Hepatocyte (in vitro differentiated cells): ENCODE measurements at places on chromosomes 16 and 17.
A peak's percentile ranks its signal among the peaks of the same experiment; 100 is the strongest.

GRCh38 chr16:86929057-86929871, 350.9 kb downstream of the FOXL1 start:
- peak; percentile 46 for DNase-seq

DNA sequence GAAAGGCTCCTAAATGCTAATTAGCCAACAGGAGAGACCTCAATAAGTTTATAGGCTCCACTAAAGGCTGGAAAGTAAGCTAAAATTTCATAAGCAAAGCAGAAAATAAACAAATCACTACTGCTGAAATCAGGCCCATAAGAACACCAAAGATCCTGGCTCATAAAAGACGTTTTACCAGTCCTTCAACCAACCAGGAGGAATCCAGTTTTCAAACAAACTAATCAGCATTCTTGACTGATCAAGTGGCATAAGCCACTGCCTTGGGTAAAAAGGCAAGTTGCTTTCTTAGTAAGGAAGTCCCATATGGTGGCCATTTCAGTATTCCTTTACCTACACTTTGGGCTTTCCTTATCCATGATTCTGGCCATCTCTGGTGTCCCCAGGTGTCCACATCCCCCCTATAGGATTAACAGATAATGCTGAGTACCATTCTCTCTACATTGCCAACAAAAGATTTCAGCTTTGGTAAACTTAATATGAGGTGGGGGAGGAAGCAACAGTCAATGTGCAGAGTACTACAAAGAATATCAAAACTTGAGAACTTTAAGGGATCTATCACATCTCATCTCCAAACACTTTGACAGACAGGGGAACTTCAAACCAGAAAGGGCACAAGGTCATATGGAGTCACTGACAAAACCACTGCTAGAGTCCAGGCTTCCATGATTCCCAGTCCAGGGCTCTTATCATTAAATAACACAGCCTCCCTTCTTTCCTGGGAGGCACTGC, 1.3 kb downstream of the TOM1L2 start:
- DNase-seq: no peak

DNA sequence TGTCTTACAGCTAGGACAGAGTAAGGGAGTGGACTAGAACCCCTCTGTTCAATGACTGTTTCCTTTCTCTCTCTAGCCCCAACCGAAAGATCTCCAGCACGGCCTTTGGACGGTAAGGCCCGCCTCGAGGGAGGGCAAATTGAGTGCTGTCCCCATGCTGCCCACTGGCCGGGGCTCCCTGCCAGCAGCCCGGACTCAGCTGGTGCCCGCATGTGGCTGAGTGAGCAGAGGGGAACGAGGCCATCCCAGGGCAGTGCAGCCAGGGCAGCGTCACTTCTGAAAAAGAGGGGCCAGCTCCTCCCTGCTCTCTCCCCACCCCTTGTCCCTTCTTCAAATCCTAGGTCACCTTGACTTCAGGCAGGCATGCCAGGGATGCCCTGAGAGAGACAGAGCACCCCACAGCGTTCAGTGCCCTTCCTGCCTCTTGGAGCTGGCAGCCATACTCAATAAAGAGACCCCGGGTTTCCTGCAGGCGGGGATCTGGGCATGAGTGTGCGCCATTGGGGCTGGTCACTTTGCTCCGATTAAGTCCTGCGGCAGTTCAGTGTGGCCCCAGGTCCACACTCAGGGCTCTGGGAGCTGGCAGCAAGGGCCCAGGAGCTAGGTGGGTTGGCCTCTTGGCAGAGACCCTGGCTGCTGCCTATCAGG, 130.9 kb downstream of the RAB11FIP4 start:
- DNase-seq: no peak

DNA sequence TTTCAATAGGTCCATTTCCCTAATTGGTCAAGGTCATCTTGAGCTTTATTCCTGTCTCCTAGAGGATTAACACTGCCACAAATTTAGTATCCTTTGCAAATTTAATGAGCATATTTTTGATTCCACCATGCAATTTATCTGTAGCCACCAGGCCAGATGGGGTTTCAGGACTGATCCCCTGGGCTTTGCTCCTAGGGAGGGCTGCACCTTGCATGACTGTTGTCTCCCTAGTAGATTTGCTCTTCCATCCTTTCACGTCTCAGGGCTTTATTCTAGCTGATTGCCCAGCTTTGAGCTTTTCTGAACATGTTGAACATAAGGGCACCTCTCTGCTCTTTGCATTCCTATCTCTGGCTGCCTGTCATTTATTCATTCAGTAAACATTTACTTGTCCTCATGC, 7.7 kb upstream of the KCNH6 start:
- no peak for DNase-seq

GRCh38 chr16:78102122-78102660, 2.7 kb downstream of the WWOX start:
- no peak for DNase-seq

DNA sequence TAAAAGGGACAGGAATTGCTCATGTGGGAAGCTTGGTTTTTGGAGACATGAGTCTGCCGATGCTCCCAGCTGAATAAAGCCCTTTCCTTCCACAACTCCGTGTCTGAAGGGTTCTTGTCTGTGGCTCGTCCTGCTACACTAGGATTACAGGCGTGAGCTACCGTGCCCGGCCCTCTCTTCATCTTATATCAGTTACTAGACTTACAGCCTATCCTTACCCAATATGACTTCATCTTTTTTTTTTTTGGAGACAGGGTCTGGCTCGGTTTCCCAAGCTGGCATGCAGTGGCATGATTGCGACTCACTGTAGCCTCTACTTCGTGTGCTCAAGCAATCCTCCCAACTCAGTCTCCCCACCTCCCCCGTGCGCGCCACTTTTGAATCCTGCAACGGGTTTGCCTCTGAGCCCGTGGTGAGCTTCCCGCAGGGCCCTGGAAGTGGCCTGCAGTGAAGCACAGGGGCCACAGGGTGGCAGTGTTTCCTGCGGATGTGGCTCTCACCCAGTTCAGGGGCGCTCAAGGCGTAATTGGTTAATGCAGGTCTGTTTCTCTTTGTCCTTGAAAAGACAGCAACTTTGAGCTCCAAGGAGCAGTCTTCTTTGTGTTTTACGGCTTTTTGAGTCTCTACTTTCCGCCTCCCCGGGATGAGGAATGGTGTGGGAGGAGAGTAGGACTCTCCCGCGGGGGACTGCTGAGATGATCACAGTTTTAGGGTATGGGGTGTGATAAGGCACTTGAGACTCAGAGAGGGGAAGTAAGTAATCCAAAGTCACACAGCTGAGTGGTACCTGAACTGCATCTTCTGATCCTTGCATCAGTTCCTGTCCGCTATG, 22.7 kb upstream of the GPRC5B start:
- peak; percentile 84 for DNase-seq

DNA sequence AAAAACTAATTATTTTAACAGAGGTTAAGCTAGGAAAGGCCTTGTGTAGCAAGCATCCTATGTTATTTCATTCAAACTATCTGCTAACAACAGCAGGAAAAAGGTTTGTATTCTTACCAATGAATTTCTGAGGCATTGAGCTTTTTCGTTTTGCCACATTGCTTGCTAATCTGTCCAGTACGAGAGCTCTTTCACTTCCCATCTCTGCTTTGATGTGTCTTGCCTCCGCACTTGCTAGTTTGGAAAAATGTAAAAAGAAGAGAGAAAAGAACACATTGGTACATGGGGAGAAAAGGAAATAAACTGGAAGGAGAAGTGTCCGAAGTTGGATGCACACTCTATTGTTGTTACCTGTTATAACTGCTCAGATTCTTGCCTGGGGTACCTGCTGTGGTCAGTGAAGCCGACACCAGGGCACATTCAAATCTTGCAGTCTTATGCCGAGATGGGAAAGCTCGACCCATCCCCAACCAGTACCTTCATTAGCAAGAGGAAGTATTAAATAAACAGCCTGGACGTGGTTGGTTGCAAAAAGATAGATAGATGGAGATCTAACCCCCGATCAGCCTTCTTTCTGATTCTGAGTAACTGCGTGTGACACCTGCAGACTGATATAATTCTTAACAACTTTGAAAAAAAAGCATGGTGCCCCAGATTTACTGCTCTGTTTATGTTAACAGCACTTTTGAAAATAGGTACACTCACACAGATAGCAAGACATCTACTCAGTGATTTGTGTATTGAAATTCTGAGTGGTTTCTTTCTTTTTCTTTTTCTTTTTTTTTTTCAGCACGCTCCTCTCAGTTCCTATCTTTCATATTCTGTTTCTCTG, 40.0 kb downstream of the GRB7 start:
- DNase-seq: no peak

- no peak for DNase-seq
These were observed 687 bp upstream of the CIITA start for GRCh38 chr16:10876315-10876714.

DNA sequence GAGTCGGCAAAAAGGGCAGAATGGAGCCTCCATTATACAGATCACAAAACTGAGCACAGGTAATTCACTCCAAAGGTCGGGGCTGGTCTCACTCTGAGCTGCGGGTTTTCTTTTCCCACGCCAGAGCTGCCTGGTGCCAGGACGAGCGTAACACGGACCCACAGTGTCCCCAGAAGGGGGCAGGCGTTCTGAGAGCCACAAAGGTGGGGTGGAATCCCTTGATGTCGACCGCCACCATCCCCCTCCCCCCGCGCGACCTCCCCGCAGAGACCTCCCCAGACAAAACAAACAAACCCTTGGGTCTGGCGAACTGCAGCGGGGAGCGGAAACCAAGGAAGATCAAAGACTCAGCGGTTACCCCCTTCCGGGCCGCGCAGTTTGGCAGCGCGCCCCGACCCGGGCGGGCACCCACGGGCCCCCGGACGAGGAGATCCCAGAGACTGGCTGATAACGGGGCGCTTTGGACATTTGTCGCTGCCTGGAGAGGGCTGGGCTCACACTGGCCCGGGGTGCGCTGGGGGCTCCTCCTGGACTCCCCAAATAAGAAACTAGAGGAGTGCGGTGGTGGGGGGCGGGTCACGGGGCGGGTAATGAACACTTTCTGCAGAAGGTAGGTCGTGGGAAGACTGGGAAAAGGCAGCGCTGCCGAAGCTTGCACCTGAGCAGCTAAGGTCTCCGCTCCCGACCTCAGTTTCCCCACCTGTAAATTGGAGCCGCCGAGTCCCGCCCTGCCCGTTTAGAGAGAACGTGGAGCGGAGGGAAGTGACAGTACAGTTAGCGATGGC, 664 bp upstream of the NKD1 start:
- DNase-seq: peak; percentile 59

- peak; percentile 67 for DNase-seq
These were observed 98.5 kb downstream of the RAP1GAP2 start for GRCh38 chr17:2894782-2895181.

DNA sequence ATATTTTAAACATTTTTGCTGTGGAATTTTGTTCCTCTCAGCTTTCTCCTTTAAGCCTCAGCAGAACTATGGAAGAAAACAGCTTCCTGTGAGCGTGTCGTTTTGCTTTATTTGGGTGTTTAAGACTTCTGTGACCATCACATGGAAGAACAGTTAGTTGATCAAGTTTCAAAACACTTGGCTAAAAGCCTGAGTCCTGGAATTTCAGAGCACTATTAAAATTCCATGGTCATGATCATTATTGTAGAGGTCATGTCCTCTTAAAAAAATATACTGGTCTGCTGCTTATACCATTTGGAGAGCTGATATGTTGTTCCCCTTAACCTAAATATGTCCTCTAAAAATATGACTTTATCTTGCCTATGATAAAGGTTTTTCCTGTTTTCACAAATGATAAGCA, 12.6 kb upstream of the CDR2 start:
- DNase-seq: no peak

DNA sequence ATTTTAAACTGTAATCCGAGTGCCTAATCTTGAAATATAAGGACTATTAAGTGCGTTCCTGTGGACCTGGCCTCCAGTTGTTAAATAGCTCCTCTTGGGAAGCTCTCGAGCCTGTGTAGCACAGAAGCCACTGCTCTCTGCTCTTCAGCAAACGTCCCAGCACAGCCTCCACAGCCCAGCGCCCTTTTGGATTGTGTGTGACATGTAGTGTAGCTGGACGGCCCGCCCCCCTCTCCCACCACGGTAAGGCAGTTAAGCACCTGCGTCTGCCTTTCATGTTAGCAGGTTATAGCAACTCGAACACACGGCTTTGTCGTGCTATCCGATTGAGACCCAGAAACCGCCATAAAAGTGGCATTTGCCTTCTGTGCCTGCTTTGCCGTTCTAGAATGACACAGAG, 79.2 kb upstream of the CHMP6 start:
- DNase-seq: no peak

DNA sequence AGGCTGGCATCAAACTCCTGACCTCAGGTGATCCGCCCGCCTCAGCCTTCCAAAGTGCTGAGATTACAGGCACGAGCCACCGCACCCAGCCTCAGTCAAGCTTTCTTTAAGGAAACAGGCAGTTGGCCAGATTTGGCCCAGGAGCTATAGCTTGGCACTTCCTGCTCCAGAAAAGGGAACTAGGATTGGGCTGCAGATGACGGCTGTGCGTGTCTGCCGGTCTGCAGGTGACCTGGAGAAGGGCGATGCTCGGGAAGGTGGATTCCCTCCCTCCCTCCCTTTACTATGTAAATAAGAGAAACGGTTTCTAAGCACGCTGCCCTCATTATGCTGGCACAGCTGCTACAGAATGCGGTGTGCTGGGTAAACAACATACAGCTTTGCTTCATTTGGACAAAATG, 215.9 kb downstream of the RPTOR start:
- DNase-seq: no peak

GRCh38 chr16:78609402-78610274, 510.2 kb downstream of the WWOX start:
- peak; percentile 27 for DNase-seq

DNA sequence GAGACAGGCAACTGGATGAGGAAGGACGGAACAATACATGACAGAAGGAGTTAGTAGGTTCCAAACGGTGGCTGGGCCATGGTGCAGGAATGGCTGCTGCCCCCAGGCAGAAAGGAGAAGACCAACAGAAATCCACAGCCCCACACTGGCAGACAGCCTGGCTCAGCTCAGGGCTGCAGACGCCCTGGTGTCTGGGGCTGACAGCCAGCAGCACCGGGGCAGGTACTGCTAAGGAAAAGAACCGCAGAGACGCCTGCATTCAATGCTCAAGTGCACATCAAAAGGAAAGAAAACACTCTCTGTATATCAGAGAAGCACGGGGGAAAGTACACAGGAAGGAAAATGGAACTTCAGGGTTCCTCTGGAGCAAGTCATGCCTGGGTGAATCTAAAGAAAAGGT, 53.4 kb downstream of the GAS7 start:
- no peak for DNase-seq

- no peak for DNase-seq
These were observed 23.6 kb downstream of the SPPL2C start for GRCh38 chr17:45868276-45868675.

DNA sequence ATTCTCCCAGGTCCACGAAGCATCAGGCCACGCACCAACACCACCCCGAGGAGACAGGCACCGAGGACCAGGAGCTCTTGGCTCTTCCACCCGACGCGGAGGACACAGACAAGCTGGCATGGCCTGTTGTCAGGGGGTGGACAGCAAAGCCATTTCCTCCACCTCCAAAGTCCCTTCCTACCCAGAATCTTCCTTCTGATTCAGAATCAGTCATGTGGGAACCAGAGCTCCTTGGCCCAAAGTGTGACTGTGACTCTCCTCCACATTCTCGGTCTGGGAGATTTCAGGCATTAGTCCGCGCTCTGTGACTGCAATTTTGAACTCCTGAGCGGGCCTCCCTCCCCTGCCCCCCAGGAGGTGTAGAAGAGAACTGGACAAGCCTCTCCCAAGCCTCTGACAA, 9.2 kb downstream of the DNAH17 start:
- DNase-seq: no peak

GRCh38 chr16:54191592-54191991, 95.0 kb downstream of the IRX3 start:
- DNase-seq: no peak

GRCh38 chr17:69018022-69018615, 42.6 kb downstream of the ABCA9 start:
- no peak for DNase-seq

- DNase-seq: no peak
These were observed 32.4 kb downstream of the STH start for GRCh38 chr17:46031440-46031839.

GRCh38 chr17:50204431-50204830, 3.0 kb upstream of the COL1A1 start:
- DNase-seq: no peak
